ENCODE measurements at places on chromosomes 12 and 14.

GRCh38 chr14:74506411-74506851 lies 12.9 kb downstream of the ISCA2 start:
- no peaks in the 10 kb centered on the region for H3K27me3 ChIP-seq
- H3K4me3 ChIP-seq = no peak overlapping the region
- H3K4me1 ChIP-seq = peaks cover 3% of the 10 kb centered on the region
- no peak overlapping the region for H3K27ac ChIP-seq

GRCh38 chr14:94051779-94052178 lies 25.6 kb downstream of the OTUB2 start:
- no peaks in the 10 kb centered on the region for H3K4me1 ChIP-seq
- H3K27me3 ChIP-seq = no peaks in the 10 kb centered on the region
- H3K4me3 ChIP-seq = no peak overlapping the region
- H3K27ac ChIP-seq = peak overlapping the region; percentile 45

DNA sequence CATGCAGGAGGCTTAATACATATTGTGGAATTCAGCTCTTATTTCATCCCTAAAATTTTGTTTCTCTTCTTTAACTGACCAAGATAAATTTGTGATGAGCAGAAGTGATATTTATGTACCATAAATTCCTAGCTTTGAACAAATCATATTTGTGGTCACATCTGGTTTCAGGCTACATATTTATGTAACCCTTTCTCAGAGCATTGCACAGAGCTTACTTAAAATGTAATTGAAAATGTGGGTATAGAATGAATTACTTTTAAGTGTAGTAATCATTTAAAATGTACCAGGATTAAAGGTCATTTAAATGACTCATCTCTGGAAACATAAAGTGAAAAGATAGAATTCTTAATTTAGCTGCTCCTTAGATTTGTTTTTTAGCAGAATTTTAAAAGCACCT lies 129.9 kb upstream of the FRMD6 start:
- no peak overlapping the region for H3K4me3 ChIP-seq
- no peak overlapping the region for H3K27ac ChIP-seq
- H3K4me1 ChIP-seq = no peaks in the 10 kb centered on the region
- DNase-seq = no peak
- H3K27me3 ChIP-seq = no peaks in the 10 kb centered on the region

GRCh38 chr14:36647417-36647823 lies 14.2 kb upstream of the PAX9 start:
- no peak overlapping the region for H3K27ac ChIP-seq
- DNase-seq = no peak
- H3K4me3 ChIP-seq = peak overlapping the region; percentile 36
- peaks cover 18% of the 10 kb centered on the region for H3K4me1 ChIP-seq

DNA sequence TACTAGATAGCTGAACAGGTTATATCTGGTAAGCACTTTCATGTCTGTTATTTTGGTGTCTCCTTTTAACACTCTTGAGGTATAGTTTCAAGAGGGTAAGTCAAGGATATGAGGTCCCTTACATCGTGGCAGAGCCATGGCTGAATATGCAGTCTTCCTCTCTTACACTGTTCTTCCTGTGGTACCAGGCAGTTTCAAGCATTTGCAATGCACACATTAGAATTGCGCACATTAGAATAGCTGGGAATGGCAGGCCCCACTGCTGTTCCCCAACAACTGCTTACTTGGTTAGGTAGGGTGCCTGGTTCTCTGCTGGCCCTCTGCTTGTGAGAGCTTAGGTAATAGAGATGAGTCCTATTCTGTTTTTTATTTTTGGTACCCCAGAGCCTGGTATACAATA lies 41.2 kb downstream of the TMTC2 start:
- no peak overlapping the region for H3K27ac ChIP-seq
- no peak overlapping the region for H3K4me3 ChIP-seq
- no peaks in the 10 kb centered on the region for H3K4me1 ChIP-seq
- H3K27me3 ChIP-seq = no peaks in the 10 kb centered on the region

DNA sequence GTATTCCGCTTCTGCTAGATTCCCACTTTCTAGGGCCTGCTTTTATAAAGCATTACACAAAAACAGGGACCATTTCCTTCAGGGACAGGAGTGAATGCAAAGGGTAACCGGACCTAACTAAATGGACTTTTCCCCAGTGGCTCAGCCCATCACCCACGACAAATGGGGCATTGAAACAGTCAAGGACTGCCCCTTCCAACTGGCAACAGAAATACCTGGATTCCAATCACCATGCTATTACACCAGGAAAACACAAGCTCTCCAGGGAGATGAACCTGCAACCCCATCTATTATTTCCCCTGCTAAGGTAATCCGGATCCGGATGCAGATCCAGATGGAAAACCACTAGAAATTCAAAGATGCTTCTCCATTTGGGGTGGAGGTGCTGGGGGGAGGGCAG lies 1.0 kb downstream of the MPHOSPH9 start:
- peak overlapping the region; percentile 95 for H3K27ac ChIP-seq
- DNase-seq = no peak
- H3K4me1 ChIP-seq = no peaks in the 10 kb centered on the region
- H3K27me3 ChIP-seq = no peaks in the 10 kb centered on the region

- H3K36me3 ChIP-seq = no peaks in the 10 kb centered on the region
- no peak overlapping the region for H3K4me3 ChIP-seq
- DNase-seq = no peak
- H3K27me3 ChIP-seq = no peaks in the 10 kb centered on the region
- no peak overlapping the region for H3K27ac ChIP-seq
Measured at GRCh38 chr14:20935303-20935984, 19.8 kb upstream of the RNASE2 start.

DNA sequence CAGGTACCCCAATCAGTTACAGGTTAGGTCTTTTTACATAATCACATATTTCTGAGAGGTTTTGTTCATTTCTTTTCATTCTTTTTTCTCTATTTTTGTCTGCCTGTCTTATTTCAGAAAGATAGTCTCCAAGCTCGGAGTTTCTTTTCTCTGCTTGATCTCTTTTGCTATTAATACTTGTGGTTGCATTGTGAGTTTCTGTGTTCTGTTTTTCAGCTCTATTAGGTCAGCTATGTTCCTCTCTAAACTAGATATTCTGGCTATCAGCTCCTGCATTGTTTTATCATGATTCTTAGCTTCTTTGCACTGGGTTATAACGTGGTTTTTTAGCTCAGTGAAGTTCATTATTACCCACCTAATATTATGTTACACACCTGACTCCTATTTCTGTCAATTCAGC lies 914.1 kb downstream of the TRHDE start:
- H3K27ac ChIP-seq = no peak overlapping the region
- H3K4me3 ChIP-seq = no peak overlapping the region
- no peak for DNase-seq
- no peaks in the 10 kb centered on the region for H3K36me3 ChIP-seq
- no peaks in the 10 kb centered on the region for H3K27me3 ChIP-seq
- H3K4me1 ChIP-seq = no peaks in the 10 kb centered on the region

GRCh38 chr14:105419195-105420091 lies at the start of gene MTA1:
Gene MTA1, plus strand, starts transcription at chr14:105419827. Its CDS starts 209 bp downstream, at chr14:105420036.
- H3K4me1 ChIP-seq = no peaks in the 10 kb centered on the region
- peak within 1 kb of the TSS; percentile 62 for H3K4me3 ChIP-seq
- H3K27ac ChIP-seq = peak within 1 kb of the TSS; percentile 82
- H3K27me3 ChIP-seq = no peaks in the 10 kb centered on the region
- no peak for DNase-seq

DNA sequence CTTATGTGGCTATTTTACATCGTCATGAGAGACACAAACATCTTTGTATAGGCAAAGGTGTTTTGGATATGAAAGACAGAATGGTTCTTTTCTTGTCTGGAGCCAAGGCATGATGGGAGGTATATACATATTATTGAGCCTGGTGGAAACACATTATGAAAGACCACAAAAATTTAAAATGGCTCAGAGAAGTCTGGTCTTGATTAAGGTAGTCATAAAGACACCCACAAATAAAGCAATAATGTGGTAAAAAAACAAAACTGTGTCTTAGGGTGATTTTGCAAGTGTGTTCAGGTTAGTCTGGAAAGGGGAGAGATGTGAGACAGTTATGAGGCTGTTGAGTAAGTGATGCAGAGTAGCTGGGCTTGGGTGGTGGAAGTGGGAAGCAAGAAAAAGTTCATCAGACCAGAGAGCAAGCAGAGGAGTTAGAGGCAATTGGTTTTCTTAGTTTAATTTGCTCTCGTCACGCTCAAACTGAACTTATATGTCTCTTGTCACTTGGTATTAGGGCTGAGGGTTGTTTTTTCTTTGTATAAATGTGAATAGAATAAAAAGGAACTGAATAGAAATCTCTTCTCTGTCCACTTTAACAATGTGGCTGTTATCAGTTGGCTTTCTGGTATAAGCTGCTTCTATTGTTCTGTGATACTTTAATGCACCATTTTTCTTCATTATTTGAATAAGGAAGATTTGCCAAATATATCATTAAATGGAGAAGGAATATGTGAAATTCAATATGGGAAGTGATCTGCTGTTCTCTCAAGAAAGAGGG lies 115.0 kb downstream of the AKAP6 start:
- no peaks in the 10 kb centered on the region for H3K4me1 ChIP-seq
- no peak for DNase-seq
- no peak overlapping the region for H3K27ac ChIP-seq
- H3K4me3 ChIP-seq = no peak overlapping the region
- no peaks in the 10 kb centered on the region for H3K27me3 ChIP-seq

GRCh38 chr12:44314007-44314500 lies 478.2 kb downstream of the TMEM117 start:
- no peak for DNase-seq
- H3K4me3 ChIP-seq = no peak overlapping the region
- H3K36me3 ChIP-seq = no peaks in the 10 kb centered on the region
- H3K27ac ChIP-seq = no peak overlapping the region
- no peaks in the 10 kb centered on the region for H3K4me1 ChIP-seq
- H3K27me3 ChIP-seq = no peaks in the 10 kb centered on the region

DNA sequence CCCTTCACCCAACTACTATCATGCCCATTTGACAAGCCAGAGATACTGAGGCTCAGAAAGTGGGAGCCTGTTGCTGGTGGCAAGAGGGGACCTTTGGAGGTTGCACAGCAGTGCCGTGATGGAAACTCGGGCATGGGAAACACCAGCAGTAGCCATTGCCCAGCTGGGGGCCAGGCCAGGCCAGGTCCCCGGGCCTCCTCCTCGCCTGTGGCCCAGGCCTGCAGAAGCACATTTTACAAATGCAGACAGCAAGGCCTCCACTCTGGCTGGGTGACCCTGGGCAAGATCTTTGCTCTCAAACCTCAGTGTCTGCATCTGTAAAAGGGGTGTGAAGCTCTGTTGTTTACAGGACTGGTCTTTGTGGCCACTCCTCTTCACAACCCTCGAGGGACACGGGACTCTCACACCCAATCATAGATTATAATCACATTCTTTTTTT lies 4.5 kb upstream of the SH2B3 start:
- no peak overlapping the region for H3K27ac ChIP-seq
- H3K27me3 ChIP-seq = no peaks in the 10 kb centered on the region
- H3K36me3 ChIP-seq = no peaks in the 10 kb centered on the region
- H3K4me1 ChIP-seq = no peaks in the 10 kb centered on the region

GRCh38 chr12:85834378-85834777 lies 1.8 kb downstream of the RASSF9 start:
- H3K4me3 ChIP-seq = no peak overlapping the region
- H3K4me1 ChIP-seq = no peaks in the 10 kb centered on the region
- no peaks in the 10 kb centered on the region for H3K36me3 ChIP-seq
- no peaks in the 10 kb centered on the region for H3K27me3 ChIP-seq

- H3K27ac ChIP-seq = no peak overlapping the region
- no peak overlapping the region for H3K4me3 ChIP-seq
- DNase-seq = no peak
- no peaks in the 10 kb centered on the region for H3K36me3 ChIP-seq
Measured at GRCh38 chr12:1502379-1502720, 92.0 kb downstream of the FBXL14 start.

GRCh38 chr14:61644834-61645233 lies 50.5 kb upstream of the HIF1A start:
- no peak overlapping the region for H3K27ac ChIP-seq
- H3K4me3 ChIP-seq = no peak overlapping the region
- no peaks in the 10 kb centered on the region for H3K36me3 ChIP-seq
- H3K27me3 ChIP-seq = no peaks in the 10 kb centered on the region

GRCh38 chr14:68147303-68147702 lies 327.7 kb downstream of the RAD51B start:
- peaks cover 27% of the 10 kb centered on the region for H3K4me1 ChIP-seq
- no peak overlapping the region for H3K27ac ChIP-seq
- H3K27me3 ChIP-seq = no peaks in the 10 kb centered on the region
- H3K4me3 ChIP-seq = no peak overlapping the region
- DNase-seq = no peak

- no peaks in the 10 kb centered on the region for H3K36me3 ChIP-seq
- no peaks in the 10 kb centered on the region for H3K4me1 ChIP-seq
- H3K4me3 ChIP-seq = no peak overlapping the region
- no peaks in the 10 kb centered on the region for H3K27me3 ChIP-seq
Measured at GRCh38 chr12:24728366-24728765, 220.5 kb downstream of the BCAT1 start.

DNA sequence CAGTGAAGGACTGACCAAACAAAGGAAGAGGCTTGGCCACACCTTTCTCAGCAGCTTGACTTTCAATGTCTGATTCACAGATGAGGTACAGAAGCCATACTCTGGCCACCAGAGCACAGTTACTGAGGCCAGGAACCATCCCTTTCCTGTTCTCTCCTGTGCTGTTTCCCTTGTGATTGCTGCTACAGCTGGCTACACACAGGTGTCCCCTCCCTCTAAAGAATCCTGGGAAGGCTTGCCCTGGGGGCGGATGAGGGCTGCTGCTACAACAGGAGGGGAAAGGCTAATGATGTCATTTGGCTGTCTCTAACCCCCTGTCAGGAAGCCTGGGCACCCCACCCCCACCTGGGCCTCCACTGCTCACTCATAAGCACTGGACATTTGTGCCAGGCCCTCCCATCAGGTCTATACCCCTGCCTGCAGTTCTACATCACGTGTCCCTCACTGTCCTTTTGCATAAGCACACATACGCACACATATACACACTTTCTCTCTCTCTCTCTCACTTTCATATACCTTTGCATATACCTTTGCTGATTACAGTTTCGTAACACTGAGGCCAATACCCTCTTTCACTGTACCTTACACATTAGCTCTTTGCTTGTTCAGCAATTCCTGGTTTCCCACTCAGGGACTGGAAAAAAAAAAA lies 41.4 kb downstream of the PRPF40B start:
- no peak overlapping the region for H3K4me3 ChIP-seq
- H3K36me3 ChIP-seq = no peaks in the 10 kb centered on the region
- H3K27me3 ChIP-seq = no peaks in the 10 kb centered on the region
- H3K4me1 ChIP-seq = peaks cover 59% of the 10 kb centered on the region
- peak overlapping the region; percentile 72 for H3K27ac ChIP-seq

GRCh38 chr12:120495186-120495730 lies 655 bp upstream of the DYNLL1 start:
- H3K27ac ChIP-seq = no peak overlapping the region
- no peaks in the 10 kb centered on the region for H3K27me3 ChIP-seq
- no peaks in the 10 kb centered on the region for H3K4me1 ChIP-seq
- peaks cover 21% of the 10 kb centered on the region for H3K36me3 ChIP-seq
- peak overlapping the region; percentile 93 for H3K4me3 ChIP-seq
- DNase-seq = no peak

DNA sequence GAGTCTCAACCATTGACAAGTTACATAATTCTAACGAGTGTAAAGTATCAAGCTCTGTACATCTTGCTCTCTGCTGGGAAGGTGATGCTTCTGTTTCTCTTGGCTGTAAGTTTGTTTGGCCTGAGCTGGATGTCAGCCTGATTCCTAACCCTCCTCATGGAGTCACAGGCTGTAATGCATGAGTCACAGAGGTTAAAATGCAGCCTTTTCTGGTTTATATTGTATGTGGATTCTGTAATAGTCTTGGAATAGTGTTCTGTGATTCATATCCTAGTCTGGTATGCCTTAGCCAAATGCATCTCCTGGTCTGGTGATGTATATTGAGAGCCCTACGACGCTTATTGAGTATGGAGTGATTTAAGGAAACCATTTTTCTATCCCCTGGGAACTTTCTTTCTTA lies 104.5 kb upstream of the FRMD6 start:
- H3K27me3 ChIP-seq = no peaks in the 10 kb centered on the region
- peak; percentile 59 for DNase-seq
- H3K4me1 ChIP-seq = no peaks in the 10 kb centered on the region
